Kidney capillary endothelial cell (primary cell): ENCODE measurements at places on chromosomes 13 and 19.

- DNase-seq, result no peak
Measured at GRCh38 chr19:4984438-4984990, 15.6 kb downstream of the KDM4B start.

GRCh38 chr19:6076675-6077463, 33.4 kb downstream of the RFX2 start:
- DNase-seq, result no peak

- no peak for DNase-seq
Measured at GRCh38 chr19:28963486-28964250, 249.3 kb downstream of the UQCRFS1 start.

DNA sequence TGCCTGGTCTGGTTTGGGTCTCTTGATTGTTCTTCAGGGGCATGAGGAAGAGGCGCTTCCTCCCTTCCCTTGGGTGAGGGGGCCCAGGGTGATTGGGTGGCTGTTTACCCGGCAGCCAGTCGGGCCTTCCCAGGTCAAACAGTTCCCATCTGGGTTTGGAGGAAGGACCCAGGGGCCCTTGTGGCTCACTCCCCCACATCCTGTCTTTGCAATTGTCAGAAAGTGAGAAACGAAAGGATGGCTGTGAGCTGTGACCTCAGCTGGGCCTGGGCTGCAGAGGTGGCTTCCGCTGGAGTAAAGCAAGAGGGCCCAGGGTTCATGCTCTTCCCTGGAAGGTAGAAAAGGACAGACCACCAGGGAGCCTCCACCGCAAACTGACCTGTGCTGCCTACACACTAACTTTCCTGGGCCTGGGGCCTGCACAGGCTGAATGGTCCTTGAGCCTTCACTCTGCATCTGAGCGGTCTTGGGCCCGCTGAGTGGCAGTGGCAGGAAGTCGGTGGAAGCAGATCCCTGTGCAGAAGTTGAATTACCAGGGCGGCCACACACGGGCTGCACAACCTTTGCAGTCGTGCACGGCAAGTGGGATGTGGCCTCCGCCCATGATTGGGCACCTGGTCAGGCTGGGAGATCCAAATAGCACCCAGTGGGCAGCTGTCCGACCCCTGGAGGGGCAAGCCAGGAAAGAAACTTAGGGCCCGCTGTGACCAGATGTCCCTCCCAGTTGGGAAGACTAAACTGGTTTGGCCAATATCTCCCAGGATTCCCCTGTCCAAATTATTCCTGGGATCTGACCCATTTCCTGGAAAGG, 5.3 kb upstream of the CD79A start:
- no peak for DNase-seq

- no peak for DNase-seq
Measured at GRCh38 chr13:111845621-111846351, 221.2 kb upstream of the SOX1 start.

- DNase-seq, result no peak
Measured at GRCh38 chr19:52658595-52658994, 20.4 kb upstream of the ZNF83 start.

- no peak for DNase-seq
Measured at GRCh38 chr13:105952233-105952972, 583.1 kb downstream of the EFNB2 start.

DNA sequence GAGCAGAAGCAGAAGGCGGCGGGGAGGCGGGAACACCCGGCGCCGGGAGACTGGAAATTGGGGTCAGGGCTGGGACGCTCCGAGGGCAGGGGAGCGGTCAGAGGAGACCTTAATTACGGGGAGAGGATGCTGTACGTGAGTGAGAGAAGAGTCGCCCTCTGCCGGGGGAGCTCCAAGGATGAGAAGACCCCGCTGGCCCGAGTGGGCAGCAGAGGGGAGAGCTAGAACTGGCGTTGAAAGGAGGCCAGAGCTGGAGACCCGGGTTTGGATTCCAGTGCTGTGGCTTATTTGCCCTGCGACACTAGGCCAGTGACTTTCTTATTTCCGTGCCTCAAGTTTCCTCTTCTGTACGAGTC, 536 bp downstream of the FAM32A start:
- DNase-seq, result peak; percentile 42

- DNase-seq, result no peak
Measured at GRCh38 chr19:48397263-48398101, 4.0 kb downstream of the GRIN2D start.

DNA sequence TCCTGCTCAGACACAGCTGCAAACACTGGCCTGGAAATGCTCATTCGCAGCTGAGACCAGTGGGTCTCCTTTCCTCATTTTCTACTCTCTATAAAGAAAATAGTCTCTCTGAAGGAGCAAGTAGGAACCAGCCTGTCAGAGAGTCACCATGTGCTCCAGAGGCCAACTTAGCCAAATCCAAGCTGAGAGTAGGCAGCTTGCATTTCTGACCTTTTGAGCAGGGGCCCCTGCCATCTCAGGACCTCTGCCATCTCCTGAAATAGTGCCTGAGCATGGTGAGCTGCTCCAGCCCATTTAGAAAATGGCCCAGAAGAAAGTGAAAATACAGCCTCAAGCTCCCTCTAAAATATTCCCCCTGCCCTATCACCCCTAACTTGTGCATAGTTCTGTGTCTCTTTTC, 95.6 kb downstream of the STOML3 start:
- DNase-seq, result no peak

DNA sequence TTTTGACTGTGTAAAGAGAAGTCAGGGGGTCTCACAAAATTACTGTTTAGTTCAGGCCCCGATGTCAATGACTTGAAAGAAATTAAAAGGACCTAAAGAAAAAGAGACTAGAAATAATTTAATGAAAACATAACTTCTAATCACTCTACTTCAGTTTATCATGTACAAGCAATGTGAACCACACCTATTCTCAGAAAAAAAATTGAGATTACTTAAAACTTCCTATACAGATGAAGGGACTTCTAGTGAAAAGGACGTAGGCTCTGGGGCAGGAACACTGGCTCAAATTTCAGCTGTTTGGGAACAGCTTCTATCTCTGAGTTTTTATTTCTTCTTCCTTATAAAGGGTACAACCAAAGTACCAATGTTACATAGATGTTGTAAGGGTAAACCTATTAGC, 38.0 kb downstream of the TPT1 start:
- no peak for DNase-seq
